ENCODE measurements at places on chromosomes 5 and 9. TPM values are rescaled to one million over a fixed set of nuclear protein-coding genes. Genes with fewer than 3 reads are reported as not detected.
A peak's percentile ranks its signal among the peaks of the same experiment; 100 is the strongest.

DNA sequence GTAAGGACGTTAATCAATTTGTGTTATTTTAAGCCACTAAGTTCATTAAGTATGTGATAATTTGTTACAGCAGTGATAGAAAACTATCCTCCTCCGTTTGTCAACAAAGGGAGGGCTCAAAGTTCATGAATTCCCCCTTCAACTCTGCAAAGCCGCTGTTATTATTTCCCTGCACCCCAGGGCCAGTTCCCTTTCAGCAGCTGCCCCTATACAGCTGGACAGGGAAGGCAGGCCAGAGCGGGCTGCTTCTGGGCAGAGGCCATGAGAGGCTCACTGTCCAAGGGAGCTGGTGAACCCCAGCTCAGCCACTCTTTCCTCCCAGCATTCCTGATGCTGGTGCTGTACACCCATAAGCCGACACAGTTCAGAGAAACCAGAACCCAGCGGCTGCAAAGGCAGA lies 102.4 kb upstream of the GPR151 start:
- no peak for DNase-seq

DNA sequence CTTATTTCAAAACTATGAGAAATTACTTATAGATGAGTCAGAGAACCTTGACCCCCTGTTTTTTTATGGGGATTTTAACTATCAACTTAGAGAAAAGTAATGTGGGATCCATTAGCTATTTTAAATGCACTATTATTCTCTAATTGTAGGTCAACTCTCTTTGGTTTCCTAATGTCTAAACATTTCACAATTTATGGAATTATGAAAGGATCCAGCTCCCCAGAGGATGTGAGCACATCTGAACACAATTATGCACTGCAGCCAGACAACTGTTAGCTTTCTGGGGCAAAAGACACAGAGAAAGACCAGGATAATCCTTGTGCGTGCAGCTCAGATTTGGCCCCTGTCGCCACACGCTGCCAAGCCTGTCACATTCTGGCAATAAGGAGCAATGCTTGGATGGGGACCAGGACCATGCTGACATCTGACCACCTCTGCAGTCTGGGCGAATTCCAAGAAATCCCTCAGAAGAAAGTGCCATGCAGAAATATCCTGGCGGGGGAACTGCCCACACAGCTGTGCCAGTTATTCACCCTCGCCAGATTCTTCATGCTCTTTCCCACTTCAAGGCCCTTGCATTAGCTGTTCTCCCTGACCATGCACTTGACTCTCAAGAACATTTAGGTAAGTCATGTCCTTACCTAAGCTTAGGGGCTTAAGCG lies 22.2 kb upstream of the CMBL start:
- peak; percentile 88 for DNase-seq

DNA sequence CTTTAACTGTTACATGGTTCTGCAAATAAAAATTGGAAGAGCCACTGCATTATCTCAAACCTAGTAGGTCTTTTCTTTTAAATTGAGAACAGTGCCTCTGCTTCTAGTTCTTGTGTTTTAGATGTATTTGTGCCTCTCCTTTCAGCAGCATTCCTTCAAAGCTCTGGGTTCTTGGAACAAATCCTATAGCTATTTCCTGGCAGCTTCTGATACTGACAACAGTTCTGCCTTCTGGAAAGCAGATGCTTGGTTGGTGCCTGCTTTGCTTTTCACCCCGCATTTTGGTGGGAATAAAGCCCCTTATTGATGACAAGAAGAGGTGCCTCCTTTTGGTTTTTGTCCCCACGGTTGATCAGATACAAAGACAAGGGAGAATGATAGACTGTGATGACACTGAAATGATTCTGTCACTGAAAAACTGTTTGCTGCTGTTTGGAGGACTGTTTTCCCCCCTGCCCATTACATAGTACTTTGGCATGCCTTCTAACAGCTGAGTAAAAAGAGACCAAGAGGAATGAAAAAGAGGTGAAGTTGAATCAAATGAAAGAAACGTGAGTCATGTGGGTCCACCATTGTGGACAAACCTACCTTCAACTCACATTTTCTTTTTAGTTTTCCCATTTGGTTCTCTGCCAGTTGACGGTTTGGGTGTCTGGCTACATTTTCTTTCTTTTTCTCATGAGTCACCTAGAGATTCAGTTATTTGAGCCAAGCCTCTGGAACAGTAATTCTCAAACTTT lies 5.6 kb downstream of the PTCD2 start:
- DNase-seq = no peak

DNA sequence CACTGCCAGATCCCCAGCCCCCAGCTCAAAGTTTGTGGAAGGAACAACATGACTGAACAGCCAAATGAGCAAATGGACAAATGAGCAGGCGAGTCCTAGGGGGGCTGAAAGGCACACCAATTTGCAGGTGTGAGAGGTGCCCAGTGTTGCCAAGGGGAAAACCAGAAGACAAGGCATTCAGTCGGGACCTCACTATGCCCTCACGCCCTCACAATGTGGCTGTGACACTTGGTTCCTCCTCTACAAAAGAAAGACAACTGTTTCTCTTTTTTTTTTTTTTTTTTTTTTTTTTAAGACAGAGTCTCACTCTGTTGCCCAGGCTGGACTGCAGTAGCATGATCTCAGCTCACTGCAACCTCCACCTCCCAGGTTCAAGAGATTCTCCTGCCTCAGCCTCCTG lies 28.0 kb downstream of the TNIP1 start:
- no peak for DNase-seq

DNA sequence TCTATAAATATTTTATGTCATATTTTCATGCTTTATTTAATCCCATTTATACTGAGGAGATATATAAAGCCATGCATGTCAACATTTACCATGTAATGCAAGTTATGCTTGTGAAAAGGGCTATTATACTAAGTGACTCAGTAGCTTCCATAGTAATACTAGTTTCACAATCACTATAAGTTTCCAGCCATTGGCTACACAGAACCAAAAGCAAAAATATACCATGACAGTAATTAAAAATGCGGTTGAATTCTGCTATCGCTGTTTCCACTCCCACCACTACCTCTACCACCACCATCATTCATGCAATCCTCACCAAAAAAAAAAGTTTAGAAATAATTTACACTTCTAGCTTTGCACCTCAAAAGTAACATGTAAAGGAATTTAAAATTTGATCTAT lies 60.2 kb downstream of the MLLT3 start:
- no peak for DNase-seq

- no peak for DNase-seq
These were observed 31.7 kb upstream of the NR3C1 start for GRCh38 chr5:143435210-143435657.

- peak; percentile 69 for DNase-seq
These were observed 1.3 kb downstream of the CD72 start for GRCh38 chr9:35616681-35617459.

DNA sequence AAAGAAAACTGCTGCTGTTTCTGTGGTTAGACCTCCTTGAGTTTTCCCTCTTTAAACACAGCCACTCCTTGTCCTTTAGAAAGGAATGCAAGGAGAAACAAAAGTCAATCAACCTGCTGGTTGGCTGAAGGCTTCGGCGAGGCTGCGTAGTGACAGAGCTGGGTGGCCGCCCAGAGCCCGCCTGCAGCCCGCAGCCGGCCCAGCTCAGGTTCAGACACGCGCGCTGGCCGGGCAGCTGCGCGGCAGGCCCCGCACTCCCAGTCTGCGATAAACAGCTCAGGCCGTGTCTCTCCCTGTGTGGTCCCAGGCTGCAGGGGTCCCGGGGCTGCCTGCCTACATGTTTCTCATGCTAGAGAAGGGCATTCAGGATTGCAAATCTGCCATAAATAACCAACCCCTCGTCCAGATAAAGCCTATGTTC lies 115.4 kb downstream of the HSD17B3 start:
- DNase-seq = peak; percentile 28

DNA sequence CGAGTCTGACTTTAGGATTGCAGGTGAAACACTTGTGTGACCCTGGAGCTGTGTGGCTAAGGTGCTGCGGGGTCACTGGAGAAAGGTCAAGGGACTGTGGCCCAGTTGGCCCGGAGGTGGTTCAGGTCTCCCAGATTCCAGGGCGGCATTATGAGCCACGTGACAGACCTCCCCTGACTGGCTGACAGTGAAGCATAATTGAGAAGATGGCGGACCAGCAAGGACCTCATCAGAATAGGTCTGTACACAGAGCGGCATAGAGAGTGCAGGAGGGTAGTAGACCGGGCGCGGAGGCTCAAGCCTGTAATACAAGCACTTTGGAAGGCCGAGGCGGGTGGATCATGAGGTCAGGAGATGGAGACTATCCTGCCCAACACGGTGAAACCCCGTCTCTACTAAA lies 815 bp upstream of the ODF2 start:
- no peak for DNase-seq

DNA sequence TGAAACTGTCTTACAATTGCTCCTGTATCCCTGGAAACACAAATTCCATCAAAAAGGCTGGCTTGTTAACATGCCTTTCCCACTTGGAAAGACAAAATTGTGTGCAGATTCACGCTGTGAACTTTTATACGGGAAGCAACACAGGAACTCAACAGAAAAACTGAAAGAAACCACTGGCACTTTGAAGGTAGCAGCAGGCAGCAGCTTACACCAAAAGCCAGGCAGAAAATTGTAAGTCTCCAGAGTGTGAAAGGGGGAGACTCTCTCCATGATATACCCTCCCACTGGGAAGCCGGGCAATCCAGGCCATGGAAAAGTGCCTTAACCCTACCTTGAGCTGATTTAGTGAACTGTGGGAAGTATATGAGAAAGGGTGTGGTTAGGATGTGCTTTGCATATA lies 943.7 kb downstream of the CDH18 start:
- no peak for DNase-seq

DNA sequence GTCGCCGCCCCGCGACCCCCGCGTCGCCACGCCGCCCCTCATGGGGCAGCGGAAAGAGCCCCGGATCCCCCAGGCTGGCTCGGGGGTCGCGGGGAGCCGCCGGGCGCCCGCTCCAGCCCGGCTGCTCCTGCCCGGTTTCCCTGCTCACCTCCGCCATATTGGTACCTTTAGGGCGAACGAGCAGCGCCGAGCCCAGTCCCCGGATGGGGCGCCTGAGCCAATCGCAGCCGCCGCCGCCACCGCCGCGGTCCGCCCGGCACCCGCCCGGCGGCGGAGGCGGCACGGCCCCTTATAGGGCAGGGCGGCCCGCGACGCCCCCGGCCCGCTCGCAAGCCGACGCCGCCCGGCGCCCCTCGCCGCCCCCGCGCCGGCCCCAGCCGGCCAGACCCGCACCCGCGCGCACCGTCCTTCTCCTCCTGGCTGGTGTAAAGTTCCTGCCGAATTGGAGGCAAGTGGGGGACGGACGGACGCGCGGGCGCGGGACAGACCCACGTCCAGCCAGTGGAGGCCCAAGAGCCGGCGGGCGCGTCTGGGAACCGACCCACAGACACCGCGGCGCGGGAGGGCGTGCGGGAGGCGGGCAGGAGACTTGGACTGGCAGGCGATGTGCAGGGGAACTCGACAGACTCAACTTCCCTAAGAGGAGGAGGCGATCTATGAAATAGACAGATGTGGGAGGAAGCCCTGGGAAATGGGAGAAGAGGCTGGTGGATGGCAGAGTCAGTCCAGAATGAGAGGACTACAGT lies at the start of gene MIER3:
Gene MIER3 (minus strand): TSS at position 178 of the 746 bp plus-strand sequence. CDS start 21 bp downstream, at position 157.
- DNase-seq = peak; percentile 94

DNA sequence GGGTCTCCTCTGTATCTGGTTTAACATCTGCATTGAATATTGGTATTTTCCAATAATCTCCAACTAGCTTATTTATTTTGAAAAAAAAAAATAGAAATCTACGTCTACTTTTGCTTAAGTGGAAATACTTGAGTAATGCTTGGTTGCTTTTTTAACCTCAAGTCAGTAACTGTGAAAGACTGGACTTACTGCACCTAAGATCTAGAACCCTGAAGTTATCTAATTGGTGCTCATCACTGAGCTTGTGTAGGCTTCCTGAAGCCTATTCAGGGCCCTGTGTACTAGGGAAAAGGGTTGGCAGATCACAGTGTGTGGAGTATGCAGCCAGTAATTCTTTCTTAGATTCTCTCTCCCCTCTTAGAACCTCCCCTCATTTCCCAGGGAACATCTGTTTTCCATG lies 16.2 kb downstream of the SLC1A1 start:
- no peak for DNase-seq

DNA sequence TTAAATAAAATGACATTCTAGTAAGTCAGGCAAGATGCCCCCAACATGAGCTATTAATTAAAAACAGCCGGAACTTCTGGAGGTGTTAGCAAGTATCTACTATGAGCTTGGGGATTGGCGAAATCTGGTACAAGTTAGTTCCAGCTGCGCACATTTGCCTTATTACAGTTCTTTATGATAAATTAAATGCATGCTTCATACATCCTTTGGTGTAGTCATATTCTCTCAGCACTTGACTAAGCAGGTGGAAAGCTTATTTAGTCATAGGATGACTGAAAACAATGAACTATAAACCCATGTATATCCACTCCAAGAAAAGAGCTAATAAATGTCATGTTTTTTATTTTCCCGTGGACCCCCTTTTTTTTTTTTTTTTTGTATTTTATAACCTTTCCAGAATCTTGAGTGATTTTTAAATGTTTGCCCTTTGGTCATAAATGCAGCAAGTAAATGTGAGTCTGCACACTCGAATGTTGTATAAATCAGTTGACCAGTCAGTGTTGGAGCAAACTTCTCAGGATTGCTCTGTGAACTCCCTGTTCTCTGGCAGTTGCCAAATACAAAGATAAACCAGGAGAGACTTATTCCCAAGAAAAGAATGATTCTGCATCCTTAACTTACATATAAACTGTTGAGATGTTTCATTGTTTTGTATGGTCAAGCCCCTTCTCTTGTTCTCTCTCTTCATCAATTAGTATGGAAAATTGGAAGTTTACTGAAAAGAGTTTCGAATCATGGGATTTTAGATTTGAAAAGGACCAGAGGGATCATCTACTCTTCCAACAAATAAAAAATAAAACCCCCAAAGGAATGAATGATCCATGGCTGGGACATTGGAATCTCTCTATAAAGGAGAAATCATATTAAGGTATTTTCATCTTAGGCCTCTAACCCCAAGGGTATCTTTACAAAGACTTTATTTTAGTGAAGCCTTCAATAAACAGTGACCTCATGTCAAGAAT lies 38.3 kb downstream of the PIK3R1 start:
- DNase-seq = no peak

PCDHB2 gene
- 51.5 TPM for total RNA-seq

PCSK5 gene
- total RNA-seq = 9.6 TPM

IL3 gene
- not detected for total RNA-seq

PTGES gene
- 1.4 TPM for total RNA-seq

PPP1R2B gene
- not detected for total RNA-seq

SPATA31E1 gene
- total RNA-seq = not detected

FOXD4L6 gene
- not detected for total RNA-seq

OSMR gene
- not detected for total RNA-seq

AHRR gene
- 1.2 TPM for total RNA-seq

MZB1 gene
- total RNA-seq = 5.3 TPM

TAF11L10 gene
- not detected for total RNA-seq

MARCOL gene
- not detected for total RNA-seq

TSSK1B gene
- 0.14 TPM for total RNA-seq

FAM200C gene
- total RNA-seq = 8.8 TPM
